ENCODE measurements at places on chromosomes 11 and 22.

- no peak for DNase-seq
Observed at GRCh38 chr11:75523811-75524664, 1.7 kb downstream of the GDPD5 start.

GRCh38 chr11:117130879-117131278 is 13.2 kb upstream of the PAFAH1B2 start:
- no peak for DNase-seq

GRCh38 chr11:77672264-77672663 is 34.7 kb upstream of the CLNS1A start:
- DNase-seq, result no peak

DNA sequence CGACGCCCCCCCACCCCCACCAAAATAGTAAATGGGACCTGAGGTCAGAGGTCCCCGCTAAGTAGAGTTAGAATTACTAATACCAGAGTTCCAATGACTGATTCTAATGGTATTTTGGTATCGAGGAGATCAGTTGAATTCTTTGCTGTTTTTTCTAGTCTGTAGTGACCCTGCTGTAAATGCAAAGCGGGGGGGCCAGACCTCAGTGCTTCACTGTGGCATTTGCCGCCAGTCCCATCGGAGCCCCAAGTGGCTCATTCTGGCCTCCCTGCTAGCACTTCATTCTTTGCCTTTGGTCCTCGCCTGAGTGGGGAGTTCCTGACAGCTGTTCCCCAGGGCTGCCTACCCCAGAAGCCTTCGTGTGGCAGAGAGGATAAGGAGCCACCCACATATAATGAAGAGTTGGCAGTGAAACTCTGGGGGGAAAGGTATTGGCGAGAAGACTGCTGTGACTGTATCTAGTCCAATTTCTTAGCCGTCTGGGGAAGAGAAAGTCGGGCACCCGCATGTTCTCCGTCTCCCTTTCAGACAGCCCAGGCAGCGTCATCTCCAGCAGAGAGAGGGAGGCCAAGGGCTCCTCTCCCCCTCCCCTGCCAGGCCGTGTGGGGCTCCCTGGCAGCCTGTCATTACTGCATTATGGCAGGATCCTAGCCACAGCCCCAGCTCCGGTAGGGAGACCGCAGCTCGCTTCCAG is 19.4 kb upstream of the CABP7 start:
- DNase-seq, result no peak

- DNase-seq, result no peak
Observed at GRCh38 chr22:50301581-50301991, 5.9 kb downstream of the PLXNB2 start.

DNA sequence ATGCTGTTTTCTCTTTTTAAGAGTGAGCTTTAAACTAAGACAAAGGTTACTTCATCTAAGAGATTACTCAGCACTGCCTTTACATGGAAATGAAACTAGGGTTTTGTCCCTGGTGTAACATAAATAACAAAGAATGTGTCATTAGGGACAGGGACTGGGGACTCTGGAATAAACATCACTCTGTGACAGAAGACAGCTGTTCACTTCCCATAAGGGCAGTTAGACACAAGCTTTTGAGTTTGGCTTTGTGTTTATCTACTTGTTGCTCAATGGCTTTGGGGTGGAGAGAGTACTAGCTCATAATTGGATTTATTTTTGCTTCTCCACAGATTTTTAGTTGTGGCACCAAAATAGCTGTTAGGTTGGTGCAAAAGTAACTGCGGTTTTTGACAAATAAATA is 154.5 kb downstream of the OR4C45 start:
- DNase-seq, result no peak

DNA sequence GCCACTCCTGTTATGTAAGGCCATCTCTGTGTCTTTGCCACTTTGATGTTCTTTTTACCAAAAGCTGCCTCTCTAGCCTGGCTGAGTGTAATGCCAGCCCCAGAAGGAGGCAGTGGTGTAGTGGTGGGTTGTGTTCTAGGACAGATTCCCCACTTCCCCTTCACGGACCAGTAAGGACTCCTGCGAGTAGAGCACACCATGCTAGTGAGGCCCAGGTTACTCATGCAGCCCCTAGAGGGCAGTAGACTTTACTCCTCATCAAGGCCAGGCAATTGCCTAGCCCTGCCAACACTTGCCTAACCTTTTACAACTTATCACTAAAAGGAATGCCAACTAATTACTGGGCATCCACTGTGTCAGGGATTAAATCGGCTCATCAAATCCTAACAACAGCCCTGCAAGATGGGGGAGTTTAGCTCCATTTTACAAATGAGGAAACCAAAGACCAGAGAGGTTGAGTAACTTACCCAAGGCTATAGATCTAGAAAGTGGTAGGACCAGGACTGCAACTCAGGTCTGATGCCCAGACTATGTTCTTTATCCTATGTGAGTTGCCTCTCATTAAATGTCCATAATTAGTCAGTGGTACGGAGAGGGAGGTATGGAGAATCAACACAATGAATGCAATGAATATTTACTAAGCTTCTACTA is 75.3 kb downstream of the APIP start:
- peak; percentile 15 for DNase-seq

GRCh38 chr11:32062540-32062939 is 28.3 kb upstream of the RCN1 start:
- DNase-seq, result no peak

DNA sequence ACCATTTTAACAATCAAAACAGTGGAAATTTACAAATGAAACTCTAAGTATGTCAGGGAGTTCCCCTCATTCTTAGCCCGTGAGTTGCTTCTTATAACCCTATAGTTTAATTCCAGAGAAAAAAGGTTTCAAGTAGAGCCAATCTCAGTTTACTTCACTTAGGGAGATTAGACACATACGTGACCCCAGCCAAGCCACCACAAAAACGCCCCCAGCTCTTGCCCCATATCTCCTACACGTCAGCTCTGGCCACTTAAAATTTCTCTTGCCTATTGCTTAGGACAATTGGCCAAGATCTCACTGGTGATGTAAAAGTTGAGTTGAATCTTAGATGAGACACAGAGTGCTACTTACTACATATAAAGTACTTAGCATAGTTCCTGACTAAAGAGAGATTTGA is 166.4 kb downstream of the ETS1 start:
- no peak for DNase-seq

- DNase-seq, result no peak
Observed at GRCh38 chr11:128843198-128843785, 23.8 kb downstream of the KCNJ1 start.

DNA sequence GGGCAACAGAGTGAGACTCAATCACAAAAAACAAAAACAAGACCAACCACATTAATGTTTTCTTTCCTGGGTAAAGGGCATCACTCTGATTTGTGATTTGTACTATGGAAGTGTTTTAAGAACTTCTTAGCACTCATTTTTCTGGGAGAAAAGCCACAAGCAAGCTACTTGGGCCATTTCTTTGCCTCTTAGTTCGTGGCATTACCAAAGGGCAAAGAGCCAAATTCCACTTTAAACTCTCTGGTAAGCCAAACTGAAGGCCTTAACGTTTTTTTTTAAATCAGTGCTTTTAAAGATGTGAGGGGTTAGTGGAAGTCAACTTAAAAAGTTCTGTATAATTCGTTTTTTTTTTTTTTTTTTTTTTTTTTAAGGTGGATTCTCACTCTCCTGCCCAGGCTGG is 36.9 kb downstream of the CAT start:
- no peak for DNase-seq

GRCh38 chr22:45554040-45554406 is 51.3 kb downstream of the FBLN1 start:
- no peak for DNase-seq

DNA sequence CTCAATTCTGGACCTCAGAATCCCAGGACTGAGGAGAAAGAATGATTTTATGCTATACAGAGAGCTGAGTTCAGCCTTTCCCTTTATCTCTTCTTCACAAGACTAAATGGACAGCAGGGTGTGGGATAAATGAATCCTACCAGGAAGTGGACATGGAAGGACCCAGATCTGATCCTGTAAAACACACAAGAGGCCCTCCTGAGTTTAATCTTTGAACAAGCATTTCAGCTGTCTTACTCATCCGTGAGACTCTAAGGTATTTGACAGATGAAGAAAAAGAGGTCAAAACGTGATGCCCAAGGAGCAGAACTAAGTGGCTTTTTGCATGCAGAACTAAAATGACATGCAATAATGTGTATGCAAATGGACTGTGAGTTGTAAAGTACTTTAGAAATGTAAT is 511.3 kb downstream of the DLG2 start:
- DNase-seq, result no peak

GRCh38 chr11:65113361-65113756 is 1.7 kb downstream of the TM7SF2 start:
- no peak for DNase-seq

GRCh38 chr11:65781152-65781961 is 581 bp upstream of the AP5B1 start:
- DNase-seq, result no peak

- no peak for DNase-seq
Observed at GRCh38 chr11:86495351-86495750, 120.7 kb downstream of the CCDC81 start.

GRCh38 chr11:102401905-102402304 is 50.7 kb downstream of the TMEM123 start:
- no peak for DNase-seq

DNA sequence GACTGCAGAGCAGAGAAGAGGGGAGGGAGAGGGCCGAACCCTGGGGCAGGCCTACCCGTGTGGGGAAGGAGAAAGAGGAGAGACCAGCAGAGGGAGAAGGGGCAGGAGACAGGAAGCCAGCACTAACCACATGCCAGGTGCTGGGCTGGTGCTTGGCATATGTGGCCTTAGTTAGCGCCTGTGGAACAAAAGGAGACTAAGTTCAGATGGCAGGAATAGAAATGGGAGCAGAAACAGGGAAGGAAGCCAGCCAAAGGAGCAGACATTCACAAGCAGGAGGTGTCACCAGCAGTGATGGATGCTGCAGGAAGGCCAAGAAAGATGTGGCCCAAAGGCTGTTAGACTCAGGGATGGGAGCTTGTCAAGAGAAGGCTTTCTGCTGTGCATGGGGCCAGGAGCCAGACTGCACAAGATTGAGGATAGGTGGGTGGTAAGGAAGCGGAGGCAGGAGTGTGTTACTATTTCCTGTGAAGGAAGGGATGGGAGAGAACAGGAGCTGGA is 26.7 kb downstream of the TREH start:
- DNase-seq, result no peak

DNA sequence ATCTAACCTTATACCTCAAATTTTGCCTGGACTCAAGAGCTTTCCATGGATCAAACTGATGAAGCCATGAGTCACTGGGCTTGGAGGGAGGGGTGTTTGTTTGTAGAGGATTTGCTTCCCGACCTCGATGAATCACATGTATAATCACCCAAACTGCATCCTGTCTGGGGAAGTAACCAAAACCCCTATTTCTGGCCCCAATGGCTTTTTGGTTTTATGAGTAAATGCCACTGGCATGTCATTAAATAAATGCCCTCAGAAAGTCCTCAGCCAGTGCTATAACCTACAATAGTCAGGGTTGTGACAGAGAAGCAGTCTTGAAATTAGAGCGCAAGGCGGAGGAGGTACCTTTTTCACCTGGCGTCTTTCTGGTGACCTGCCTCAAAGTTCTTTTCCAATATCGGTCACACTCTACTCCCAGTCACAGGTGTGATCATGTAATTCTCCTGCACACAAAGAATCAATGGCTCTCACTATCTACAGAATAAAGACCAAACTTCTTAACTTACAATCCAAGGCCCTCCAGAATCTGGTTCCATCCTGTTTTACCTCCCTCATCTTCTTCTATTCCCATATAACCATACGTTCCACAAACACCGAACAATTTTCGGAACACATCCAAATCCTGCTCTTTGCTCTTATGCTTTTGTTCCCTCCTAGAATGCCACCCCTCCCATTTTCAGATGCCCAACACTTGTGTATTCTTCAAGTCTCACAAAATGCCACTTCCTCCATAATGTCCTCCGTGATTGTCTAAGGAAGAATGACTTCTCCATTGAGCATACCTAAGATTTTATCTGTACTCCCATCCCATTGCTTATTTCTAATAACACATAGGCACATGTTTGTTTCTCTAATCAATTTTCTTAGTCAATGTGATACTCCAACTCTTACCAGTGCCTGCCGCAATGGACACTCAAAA is 81.3 kb upstream of the BLID start:
- no peak for DNase-seq

DNA sequence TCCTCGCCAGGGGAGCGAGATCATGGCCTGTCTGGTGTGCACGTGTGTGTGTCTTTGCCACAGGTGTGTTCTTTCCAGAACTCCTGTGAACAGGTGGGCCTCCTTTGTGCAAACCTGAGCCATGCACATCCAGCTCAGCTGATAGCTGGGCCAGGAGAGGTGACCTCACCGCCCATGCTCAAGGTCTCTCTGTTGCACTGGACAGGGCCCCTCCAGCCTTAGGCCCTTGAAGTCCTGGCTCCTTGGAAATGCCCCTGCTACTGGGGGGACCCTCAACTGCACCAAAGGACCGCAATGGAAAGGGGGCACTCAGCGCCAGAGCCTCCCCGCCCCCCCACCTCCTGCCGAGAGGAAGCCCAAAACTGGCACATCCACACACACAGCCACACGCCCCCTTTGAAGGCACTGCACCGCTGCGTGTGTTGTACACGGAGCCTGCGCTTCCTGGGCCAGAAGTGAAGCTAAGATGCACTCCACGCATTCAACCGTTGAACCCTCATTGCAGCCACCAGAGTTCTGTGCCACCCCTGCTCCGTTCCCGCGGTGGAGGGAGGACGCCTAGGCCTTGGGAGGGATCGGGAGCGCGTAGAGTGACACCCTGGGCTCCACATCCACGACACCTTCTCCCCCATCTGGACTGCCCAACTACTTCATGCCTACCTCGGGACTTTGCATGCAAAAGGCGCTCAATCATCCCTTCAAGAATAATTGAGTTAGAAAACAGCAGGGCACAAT is 16.4 kb upstream of the IL2RB start:
- DNase-seq, result no peak

DNA sequence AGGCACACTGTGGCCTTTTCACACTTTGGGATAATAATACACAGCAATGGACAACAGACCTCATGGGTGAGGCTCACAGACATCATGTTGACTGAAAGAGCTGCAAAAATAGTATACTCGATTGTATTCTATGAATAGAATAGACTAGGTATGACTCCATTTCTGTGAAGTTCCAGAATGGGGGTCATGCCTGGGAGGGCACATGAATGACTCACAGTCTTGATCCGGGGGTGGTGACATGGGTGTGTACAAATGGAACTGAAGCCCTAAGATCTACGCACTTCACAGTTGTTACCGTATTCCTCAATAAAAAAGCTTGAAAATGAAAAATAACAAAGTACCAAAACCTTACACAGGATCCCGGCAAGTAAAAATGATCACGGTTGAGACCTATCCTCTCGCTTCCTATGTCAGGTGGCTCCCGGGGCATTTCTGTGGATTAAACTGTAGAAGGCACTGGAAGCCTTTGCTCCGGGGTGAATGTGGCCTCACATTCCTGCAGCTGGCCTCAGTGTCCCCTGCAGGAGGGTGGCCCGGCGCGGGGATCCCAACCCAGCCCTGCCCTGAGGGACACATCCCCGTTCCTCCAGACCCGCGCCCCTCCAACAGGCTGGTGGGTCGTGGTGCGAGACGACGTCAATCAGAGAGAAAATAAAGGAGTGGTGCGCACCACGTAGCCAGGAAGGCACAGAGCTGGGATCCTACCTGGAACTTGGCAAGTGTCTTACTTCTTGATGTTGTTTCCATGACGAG is 75.9 kb downstream of the NECTIN1 start:
- DNase-seq, result no peak

GRCh38 chr11:65330544-65330943 is 3.1 kb upstream of the DPF2 start:
- no peak for DNase-seq

- no peak for DNase-seq
Observed at GRCh38 chr22:17627961-17628405, 566 bp downstream of the ATP6V1E1 start.
